ENCODE measurements at places on chromosomes 3 and 15.

- DNase-seq = no peak
Measured at GRCh38 chr3:111784001-111784400, 75.1 kb upstream of the PHLDB2 start.

DNA sequence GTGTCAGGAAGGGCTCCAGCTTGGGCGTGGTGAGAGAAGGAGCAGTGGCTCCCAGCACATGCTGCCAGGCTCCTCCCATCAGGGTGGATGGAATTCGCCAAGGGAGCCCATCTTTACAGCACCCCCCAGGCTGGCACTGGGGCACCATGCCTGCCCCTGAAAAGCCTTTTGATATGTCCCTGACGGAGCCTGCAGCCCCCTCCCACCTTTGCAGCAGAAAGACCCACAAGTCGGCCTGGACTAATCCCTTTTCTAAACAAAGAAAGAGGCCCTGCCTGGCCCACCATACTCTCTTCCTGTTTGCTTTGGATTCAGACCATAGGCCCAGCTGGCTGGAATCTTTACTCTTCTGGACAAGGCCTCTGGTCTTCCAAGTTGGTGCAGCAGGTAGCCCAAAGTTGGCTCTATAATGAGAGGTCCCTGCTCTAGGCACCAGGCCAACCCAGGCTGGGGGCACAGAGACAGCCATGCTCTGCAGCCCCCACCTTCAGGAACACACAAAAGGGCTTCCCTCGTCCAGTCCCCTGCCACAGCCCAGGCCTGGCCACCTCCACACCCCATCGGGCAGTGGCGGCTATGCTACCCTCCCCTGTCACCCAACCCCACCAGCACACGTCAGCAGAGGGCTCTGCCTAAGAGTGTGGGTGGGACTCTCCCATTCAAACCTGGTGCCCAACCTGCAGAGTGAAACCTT, 5.4 kb downstream of the ANPEP start:
- no peak for DNase-seq

- DNase-seq = no peak
Measured at GRCh38 chr3:126508564-126508964, 9.0 kb downstream of the UROC1 start.

DNA sequence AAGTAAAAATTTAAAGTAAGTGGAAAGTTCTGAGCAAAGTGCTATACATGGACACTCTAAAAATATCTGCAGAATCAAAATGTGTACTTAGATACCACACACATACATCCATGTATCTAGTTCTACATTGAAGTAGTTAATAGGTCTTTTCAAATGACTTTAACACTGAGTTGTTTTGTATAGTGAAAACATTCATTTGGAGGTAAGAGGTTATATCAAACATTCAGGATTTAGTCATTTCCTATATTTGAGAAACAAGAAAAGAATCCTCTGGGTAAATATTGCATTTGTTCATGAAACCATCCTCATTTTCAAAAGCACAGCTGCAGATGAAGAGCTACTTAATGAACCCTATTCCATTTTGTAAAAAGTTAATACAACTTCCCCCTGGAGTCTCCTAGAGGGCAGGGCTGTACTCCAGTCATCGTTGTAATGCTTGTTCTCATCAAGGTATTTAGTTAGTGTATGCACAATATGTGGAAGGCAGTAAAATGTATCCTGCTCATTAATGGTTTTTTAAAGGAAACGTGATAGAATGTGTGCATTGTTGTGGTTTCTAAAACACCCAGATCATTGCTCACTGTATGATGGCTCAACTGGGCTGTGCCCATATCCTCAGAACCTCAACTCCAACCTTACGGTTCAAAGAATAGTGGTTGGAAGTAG, 26.2 kb downstream of the ARPP21 start:
- no peak for DNase-seq

GRCh38 chr3:46881596-46882376, 4.3 kb downstream of the PTH1R start:
- DNase-seq = no peak

GRCh38 chr3:123809597-123809996, 74.5 kb downstream of the MYLK start:
- no peak for DNase-seq

- DNase-seq = no peak
Measured at GRCh38 chr3:152322756-152323155, 54.0 kb downstream of the MBNL1 start.

GRCh38 chr3:55882006-55882405, 394.9 kb upstream of the WNT5A start:
- no peak for DNase-seq

GRCh38 chr15:45863881-45864580, 229.2 kb downstream of the SQOR start:
- DNase-seq = no peak

DNA sequence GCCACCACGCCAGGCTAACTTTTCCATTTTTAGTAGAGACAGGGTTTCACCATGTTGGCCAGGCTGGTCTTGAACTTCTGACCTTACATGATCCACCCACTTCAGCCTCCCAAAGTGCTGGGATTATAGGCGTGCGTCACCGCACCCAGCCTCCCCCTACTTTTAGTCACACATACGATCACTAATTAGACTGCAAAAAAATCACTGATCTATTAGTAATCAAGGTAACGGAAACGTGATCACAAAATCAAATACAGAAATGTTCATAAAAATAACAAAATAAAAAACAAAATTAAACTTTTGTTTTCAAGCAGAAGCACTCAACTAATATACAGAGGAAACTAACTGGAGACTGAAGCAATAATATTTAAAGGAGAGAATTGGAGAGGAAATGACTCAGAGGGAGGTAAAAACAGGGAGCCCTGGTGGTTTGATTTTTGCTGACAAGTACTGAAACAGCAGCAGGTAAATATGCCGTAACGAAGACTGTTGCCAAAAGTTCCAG, 4.6 kb downstream of the WDR53 start:
- DNase-seq = peak; percentile 20

- no peak for DNase-seq
Measured at GRCh38 chr3:180264479-180264878, 227.7 kb upstream of the PEX5L start.

DNA sequence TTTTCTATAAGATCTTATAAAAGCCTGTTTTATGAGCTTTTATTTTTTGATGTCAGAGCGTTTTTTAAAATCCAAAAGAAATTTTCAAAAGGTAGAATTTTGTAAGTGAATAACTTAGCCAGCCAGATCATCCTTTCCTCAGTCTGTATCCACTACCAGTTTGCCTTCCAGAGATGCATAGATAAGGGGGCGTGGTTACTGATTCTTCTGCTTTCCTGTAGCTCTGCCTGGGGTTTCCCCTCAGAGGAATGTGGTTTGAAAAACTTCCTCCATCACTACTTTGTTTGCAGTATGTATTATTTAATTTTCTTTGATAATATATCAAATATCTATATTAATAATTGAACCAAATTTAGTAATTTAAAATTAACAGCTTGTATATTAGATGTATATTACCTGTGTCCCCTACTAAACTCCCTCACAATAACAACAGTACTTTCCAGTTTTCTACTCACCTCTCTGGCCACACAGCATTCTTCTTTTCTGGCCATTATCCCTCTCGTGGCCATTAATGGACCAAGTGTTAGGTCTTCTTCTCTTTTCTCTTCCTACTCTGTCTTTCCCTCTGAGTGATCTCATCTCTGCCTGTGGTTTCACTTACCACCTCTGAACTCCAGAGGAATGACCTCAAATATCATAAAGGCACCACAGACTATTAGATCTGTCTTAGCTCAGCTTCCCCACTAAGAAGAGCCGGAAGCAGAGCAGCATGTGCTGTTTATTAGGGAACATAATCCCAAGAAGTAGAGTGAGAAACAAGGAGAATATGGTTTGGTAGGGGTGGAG, 239.7 kb downstream of the UBE2E2 start:
- DNase-seq = no peak

DNA sequence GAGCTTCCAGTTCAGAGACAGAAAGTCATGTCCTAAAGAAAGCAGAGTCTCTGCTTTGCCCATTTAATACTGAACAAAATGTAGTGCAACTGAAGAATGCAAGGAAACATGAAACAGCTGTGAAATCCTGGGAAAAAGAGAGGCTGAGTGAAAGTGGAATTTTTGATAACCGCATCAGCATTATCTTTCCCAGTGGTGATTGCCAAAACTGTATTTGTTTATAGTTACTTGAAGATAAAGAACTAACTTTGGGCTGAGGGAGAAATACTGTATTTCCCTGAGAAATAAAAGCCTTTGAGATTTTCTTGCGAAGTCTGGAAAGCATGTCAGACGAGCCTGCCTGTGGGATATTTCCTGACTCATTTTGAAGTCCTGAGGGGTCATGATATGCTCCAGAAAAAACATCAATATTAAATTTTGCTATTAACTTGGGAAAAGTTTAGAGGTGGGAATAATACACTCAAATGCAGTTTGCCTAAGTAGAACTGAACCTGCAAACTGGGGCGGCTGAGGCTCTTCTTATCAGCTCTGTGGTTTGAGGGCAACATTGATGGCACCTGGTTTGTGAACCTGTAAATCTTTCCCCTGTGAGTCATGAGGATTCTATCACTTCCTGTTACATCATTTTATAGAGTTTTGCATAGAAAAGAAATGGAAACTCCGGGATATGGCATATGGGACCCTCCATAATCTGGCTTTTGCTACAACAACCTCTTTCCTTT, 855.3 kb downstream of the MCTP2 start:
- no peak for DNase-seq

- no peak for DNase-seq
Measured at GRCh38 chr3:33467786-33468185, 27.6 kb upstream of the UBP1 start.

DNA sequence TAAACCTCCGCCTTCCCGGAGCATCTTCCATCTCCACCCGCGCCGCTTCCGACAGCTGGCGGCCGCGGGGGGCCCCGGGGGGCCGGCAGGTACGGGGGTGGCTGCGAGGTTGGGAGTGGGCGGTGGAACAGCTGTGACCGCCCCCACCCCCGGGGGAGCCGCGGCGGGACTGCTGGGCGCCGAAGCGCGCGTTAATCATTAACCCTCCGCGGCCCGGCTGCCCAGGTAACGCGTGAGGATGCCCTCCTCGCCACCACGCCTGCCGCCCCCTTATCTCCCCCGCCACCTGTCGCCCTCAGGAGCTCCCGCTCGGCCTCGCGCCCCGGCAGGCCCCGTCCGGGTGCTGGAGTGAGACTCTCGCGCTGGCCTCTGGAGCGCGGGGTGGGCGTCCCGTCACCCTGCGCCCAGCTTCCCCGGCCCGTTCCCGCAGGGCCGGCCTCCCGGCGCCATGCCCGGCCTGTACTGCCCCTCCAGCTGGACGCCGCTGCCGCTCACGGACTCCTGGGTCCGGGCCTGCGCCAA, 757 bp downstream of the VWA5B2 start:
- DNase-seq = no peak

DNA sequence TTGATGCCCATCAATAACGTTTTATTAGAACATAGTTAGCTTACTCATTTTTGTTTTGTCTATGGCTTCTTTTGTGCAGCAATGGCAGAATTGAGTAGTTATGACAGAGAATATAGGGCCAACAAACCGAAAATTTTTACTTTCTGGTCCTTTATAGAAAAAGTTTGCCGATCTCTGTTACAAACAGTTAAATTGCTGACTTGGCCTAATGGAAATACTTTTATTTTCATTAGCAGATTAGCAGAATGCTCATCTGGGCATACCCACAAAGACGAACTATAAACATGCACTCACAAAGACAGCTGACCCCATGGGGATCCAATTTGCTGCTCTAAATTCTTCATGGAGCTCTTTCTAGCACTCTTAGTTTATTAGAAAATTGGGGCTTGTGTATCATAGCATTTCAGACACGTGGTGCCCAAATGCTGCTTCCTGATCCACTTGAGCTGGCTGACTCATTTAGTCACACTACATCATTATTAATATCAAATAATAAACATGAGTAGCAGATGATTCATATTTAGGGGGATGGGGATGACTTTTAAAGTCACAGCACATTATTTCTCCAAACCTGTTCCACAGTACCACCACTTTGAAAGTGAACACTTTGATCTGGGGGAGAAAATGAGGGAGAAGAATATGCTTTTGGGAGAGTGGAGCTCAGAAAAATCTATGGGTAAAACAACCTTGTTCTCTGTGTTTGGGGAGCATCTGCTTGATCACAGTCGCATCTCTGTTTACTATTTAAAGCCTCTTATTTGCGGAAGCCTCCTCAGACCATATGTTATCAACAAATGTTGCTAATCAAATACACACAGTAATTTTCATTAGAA, 228.1 kb upstream of the FEZF2 start:
- no peak for DNase-seq

- DNase-seq = no peak
Measured at GRCh38 chr3:39275963-39276593, 3.8 kb downstream of the CX3CR1 start.

GRCh38 chr3:44995142-44995770, 19.2 kb downstream of the EXOSC7 start:
- DNase-seq = no peak
